ENCODE measurements at places on chromosomes 7 and 10.
A peak's percentile ranks its signal among the peaks of the same experiment; 100 is the strongest.

GRCh38 chr7:28054531-28055160 lies 125.9 kb downstream of the JAZF1 start:
- DNase-seq = no peak

- DNase-seq = no peak
These were observed 20.5 kb downstream of the BNIP3 start for GRCh38 chr10:131961047-131961776.

- no peak for DNase-seq
These were observed 104.5 kb upstream of the PCLO start for GRCh38 chr7:83267141-83267631.

- DNase-seq = no peak
These were observed 349.5 kb downstream of the SEMA3D start for GRCh38 chr7:84837405-84837804.

DNA sequence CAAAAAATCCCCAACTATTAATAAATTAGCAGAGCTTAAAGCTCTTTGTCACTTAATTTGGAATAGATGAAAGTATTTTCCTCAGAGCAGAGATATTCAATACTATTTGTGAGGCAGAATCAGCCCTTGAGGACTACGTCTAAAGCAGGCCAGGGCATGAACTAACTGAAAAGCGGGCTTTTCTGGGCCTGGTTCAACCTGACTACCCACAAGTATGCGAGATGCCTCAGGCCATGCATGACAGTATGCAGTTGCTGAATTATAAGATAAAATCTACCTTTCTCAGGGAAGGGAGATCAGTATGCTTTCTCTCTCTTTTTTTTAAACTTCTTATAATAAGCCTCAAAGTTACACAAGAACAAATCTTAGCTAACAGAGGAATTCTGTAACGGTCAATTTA lies 20.1 kb downstream of the TMEM168 start:
- DNase-seq = no peak

DNA sequence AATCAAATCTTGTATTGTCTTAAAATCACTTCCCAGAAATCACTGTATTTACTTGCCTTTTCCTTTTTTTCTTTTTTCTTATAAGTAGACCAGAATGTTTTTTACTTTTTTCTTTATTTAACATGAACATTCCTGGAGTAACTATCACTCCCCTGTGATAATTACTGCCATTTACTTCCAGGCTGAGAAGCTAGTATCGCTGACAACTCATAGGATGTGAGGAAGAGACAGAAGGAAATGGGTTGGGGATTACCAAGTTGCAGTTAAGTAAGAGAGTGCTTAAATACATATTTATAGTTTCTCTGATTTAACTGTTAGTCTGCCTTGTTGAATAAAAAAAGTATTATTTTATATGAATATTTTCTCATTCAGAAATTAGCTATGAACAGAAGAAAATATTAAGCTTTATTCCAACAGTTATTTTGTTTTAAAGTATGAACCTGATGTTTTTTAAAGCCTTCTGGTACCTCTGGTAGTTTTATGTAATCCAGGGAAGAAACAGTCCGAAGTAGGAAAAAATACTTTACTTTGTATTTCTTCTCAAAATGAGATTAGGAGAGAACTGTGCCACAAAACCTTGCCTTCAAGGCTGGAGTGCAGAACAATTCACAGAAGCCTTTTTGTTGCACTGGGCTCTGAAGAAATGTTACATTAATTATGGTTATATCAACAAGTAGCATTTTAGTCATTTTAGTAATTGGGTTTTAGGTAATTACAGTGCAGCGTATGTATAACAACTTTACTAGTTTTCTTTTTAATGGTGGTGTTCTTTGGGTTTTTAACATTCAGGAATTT lies 72.8 kb downstream of the SHOC2 start:
- no peak for DNase-seq

DNA sequence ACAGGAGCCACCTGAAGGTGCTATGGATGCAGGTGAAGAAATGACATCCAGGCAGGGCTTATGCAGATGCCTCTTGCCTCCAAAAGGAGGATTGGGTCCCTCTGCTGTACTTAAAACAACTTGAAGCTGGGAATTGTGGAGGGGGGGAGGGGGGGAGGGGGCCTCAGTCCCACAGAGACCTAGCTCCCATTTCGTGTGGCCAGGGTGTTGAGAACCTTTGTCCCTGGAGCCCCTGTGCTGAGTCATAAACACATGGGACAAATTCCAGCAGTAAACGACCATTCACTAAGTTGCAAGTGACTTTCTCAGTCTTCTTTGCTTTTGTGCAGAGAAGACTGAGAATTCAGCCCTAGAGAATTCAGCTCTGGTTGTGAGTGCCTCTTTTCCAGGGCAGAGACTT lies 96.5 kb upstream of the PODXL start:
- DNase-seq = no peak

DNA sequence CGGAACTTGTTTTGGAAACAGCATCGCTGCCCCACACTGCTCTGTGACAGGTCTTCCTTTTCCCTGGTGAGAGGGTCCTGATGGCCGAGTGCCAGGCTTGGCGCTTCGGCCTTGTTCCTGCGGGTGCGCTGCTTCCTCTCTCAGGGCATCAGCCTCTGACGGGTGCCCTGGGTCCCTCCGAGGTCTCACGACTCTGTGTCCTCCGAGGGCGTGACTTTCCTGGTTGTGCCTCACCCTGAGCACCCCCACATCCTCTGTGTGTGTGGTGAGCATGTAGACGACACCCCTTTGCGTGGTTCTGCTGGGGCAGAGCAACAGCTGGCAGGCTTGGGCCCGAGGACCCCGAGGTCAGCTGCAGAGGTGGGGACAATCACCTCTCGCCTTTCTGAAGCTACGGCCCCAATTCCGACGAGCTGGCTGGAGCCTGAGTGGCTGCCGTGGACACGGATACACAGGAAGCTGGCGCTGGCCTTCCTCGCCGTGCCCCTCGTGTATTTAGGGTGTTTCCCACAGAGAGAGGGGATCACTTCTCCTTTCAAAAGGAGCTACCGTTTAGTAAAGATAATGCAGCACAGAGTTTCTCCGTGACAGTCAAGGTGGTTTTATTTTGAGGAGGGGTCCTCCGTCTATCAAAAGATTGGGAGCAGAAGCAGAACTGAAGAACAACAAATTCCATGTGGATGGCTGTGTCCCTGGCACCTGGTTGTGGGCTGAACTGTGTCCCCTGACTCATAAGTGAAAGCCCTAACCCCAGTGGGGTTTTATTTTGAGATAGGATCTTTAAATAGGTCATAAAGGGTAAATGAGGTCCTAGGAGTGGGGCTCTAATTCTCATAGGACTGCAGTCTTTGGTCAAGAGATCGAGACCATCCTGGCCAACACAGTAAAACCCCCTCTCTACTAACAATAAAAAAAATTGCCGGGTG lies 36.2 kb upstream of the PITRM1 start:
- no peak for DNase-seq

GRCh38 chr10:97140902-97141745 lies 44.6 kb downstream of the SLIT1 start:
- no peak for DNase-seq

- no peak for DNase-seq
These were observed 231.2 kb downstream of the FANK1 start for GRCh38 chr10:126127481-126128029.

GRCh38 chr7:35906191-35906908 lies 105.5 kb downstream of the SEPTIN7 start:
- DNase-seq = peak; percentile 44

DNA sequence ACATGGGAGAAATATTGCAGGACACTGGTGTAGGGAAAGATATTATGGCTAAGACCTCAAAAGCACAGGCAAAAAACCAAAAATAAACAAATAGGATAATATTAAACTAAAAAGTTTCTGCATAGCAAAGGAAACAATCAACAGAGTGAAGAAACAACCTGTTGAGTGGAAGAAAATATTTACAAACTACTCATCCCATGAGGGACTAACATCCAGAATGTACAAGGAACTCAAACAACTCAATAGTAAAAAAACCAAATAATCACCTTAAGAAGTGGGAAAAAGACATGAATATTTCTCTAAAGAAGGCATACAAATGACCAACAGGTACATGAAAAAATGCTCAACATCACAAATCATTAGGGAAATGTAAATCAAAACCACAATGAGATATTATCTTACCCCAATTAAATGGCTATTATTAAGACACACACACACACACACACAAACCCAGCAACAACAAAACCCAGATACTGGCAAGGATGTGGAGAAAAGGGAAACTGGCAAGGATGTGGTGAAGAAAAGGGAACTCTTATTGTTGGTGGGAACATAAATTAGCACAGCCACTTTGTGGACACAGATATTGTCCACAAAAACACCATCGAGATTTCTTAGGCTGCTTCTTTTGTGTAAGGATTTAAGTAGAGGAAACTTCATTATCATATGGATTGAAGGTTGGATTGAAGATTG lies 9.8 kb upstream of the RAB18 start:
- no peak for DNase-seq

DNA sequence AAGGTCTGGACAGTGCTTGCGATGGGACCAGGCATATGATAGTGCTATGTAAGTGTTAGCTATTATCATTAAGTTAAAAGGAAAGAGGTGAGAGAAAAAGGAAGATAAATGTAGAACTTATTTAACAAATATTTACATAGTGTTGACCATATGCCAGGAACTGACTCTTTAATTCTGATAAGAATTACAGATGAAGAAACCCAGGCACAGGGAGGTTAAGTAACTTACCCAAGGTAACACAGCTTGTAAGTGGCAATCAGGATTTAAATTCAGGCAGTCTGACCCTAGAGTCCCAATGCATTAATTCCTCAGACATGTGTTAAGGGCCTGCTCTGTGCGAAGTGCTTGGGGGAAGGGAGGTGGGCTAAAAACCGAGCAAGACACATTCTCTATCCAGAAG lies 11.1 kb downstream of the FFAR4 start:
- DNase-seq = no peak

DNA sequence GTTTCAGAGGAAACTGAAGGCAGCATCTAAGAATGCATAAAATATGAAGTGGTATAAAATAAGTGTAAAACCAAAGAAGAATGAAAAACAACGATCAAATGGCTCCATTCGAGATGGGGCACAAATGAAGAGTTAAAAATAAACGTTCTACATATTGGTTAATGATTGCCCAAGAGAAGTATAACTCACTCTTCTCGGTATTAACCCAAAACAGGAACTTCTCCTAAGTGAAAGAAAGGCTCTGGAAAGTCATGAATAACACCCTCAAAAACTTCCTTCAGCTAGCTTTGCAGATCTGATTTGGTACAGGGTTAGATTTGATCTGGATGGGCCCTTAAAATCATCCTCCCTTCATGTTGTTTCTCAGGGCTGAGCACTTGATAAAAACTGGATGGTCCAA lies 94.3 kb upstream of the ADO start:
- no peak for DNase-seq

GRCh38 chr7:105661625-105662024 lies 80.3 kb upstream of the EFCAB10 start:
- DNase-seq = no peak

DNA sequence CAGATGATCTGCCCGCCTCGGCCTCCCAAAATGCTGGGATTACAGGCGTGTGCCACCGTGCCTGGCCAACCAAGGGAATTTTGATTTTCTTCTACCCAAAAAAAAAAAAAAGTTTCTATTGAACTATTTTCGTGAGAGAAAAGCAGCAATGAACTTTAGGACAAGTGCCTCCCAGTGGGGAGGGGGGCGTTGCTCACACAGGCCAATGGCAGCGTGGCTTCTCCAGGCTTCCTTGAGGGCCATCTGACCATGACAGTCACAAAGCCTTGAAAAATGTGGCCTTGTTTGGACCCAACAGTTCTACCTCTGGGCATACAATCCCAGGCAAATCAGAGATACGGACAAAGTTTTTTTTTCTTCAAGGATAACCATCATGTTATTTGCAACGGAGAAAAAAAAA lies 56.0 kb downstream of the TNRC18 start:
- no peak for DNase-seq

DNA sequence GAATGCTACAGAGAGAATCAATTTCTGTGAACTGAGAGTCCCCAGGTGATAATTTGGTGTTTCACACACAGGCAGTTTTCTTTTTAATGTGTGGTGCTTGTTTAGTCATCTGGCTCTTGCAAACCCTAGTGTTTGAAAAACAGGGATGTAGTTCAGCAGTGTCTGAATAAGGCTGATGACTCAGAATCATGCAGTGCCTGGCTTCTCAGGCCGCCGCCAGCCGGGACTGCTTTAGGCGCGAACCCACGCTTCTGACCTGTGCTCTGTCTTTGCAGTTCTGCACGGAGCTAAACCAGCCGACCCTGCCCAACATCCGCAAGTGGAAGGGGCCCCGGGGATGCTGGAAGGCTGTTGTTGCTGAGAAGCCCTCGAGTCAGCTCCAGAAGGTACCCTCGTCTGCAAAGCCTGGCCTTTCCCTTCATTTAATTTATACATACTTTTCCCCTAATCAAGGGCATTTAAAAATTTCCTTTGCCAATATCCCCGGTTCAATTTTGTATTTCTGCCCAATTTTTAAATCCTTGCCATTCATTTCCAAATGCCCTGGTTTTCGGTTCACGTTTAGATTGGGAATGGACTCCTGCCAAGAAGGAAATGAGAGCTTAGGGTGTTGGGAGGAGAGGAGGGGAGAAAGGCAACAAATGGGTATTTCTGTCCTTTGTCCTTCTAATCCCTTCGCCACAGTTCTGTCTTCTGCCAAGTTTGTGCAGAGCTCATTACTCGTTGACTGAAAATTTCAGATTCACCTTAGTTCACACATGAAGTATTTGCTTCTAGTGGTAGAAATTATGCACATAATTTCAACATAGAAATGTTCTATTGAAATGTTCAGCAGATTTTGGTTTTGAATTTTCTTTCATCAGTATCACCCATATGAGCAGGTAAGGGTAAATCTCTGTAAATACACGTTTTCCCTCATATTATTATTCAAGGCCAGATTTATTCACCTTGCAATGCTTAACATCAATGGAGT lies 108.5 kb upstream of the ANLN start:
- DNase-seq = no peak
